ENCODE measurements at places on chromosomes 6 and 20.

DNA sequence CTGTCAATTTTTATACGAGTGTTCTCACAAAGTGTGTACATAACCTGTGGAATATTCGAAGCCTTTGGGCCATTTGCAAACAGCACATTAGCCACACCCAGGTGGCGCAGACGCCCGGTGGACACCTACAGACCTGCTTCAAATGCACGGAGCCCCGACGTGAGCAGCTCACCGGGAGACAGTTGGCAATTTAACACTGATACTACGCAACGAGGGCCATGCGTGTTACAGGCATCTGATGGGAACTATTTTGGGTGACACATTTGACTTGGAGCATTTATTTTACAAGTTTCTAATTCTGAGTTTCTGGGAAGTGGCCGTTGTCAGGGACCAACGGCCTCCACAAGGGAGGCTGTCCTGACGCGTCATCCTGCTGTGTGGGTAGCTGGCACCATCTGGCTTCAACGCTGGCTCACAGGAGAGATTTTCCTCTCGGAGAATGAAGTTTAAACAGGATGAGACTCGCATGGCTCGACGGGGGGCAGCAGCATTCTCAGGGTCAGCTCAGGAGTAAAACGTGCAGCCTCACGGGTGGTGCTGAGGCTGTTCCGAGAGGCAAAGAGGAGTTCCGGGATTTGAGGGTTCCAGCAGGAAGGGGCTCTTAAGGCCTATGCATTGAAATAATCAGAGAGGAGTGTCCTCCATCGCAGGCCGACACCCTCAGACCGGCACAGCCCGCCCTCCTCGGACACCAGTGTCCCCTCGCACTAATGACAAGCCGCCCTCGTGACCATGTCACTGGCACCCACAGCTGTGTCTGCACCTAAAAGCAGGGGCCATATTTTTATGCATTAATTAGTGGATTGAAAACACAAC, 207.4 kb downstream of the DLL1 start:
- DNase-seq = no peak

GRCh38 chr6:43454696-43455530, 435 bp downstream of the DLK2 start:
- DNase-seq = peak; percentile 92

DNA sequence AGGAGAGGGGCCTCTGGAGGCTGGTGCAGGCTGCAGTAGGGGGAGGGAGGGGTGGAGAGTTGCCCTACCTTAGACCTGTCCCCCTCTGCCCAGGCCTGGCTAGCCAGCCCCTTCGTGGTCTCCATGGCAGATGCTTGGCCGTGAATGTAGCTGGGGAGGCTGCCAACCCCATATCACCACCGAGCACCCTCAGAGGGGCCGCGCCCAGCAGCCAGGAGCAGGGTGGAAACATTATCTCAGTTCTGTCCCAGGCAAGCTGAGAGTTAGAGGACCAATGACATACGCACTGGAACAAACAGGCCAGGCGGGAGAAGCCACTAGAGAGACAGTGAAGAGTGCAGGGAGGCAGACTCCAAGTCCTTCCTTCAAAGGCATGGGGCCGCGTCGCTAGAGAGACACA, 66.5 kb downstream of the LRFN2 start:
- DNase-seq = no peak

- no peak for DNase-seq
Observed at GRCh38 chr20:51131811-51132210, 108.9 kb upstream of the KCNG1 start.

DNA sequence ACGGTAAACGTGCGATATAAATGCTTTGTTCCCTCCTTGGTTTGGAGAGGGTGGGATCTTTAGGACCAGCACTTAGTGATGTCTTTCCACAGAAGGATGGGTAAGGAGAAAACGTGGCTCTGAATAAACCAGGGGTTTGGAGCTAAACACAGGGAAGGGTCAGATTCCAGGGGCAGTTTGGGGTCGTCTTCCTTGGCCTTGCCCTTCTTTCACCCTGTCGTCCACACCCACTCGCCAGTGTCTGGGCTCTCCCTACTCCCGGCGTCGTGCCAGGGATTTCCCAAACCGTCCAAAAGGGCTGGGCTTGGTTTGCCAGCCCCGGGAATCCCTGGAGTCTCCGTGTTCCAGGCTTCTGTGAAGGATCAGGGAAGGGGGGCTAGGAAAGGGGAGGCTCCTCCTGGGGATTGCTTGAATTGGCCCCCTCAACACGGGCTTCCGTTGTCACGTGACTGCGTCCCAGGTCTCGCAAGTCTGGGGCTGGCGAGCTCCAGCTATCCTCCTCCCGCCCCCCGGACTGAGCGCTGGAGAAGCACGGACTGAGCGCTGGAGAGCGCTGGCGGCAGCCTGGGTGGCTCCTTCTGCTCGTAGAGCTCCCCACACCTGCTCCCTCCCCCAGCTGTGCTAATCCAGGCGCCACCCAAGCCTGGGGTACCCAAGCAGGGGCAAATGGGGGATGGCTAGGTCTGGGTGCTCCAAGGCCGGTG, 9.4 kb upstream of the ARMC12 start:
- peak; percentile 99 for DNase-seq

DNA sequence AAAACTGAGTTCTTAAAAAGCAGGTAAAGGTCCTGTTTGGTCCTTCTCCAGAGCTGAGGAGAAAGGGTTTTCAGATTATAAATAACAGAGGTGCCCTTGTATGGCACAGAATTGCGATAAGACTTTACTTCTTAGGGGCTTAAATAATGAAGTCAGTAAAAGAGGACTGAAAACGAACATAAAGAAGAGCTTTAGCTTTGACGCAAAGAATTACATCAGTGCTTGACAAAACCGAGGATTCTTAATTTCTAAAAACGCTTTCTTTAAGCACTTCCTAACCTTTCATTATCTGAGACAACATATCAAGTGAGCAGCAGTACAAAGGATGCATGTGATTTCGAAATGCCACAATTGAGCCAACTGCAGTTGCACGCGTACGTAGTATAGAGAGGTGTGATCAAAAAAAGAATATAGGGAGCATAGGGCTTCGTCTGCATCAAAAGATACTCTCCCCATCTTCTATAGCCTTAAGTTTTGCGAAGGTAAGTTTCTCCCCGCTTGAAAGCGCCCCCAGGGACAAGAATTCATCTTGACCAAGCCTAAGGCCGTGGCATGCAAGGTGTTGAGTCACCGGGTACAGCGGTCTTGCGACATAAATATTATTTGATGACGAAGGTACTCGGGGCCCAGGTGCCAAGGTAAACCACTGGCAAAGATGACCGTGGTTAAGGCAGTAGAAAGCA, 778 bp upstream of the LOC128125822 start:
- DNase-seq = peak; percentile 83

- no peak for DNase-seq
Observed at GRCh38 chr6:106154326-106154725, 68.2 kb downstream of the PRDM1 start.

GRCh38 chr6:23688650-23689049, 437.4 kb upstream of the NRSN1 start:
- DNase-seq = no peak

DNA sequence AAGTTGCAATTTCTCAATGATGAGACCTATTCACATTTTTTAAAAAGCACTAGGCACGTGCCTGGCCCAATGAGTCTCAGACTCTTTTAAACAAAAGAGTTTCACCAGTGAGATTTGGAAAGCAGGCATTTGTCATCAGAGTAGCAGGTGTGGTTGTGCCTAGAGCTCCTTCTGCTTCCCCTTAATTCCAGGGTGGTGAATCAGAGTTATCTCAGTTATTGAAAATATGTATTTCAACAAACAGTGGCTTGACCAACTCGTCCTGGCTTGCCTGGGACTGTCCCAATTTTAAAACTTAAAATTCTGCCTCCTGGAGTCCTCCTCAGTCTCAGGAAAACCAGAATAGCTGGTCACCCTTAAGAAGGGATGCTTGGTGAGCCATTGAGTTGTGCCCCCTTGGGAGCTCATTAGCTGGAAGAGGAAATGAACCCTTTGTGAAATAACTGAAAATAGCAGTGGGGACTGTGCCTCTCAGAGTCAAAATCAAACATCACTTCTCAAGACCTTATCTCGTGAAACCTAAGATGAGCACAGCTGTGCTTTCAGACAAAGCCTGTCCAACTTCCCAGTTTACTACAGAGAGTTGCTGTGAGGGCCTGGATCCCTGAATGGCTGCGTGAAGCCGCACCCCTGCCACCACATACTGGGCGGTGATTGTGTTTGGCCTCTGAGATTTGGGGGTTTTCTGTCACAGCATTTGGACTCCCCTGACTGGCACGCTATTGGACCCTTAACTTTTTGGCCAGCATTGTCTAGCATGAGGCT, 116.3 kb downstream of the ANKRD60 start:
- DNase-seq = no peak

- DNase-seq = peak; percentile 79
Observed at GRCh38 chr20:50919567-50919966, 11.7 kb downstream of the ADNP start.

DNA sequence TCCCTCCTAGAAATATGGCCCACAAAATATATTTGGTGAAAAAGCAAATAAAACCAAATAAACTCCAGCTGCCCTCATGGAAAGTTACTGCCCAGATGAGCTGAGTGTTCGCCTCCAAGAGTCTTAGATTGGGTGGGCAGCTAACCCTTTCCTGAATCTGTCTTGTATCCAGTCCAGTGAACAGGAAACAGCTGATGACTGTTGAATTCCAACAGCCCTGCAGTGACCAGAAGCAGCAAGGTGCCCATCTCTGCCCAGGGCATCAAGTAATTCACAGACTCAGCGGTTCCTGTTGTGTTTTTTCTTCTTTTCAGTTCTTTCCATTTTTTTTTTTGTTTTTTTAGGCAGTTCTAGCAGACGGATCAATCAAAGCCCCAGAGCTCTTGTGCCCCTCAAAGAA, 199.2 kb downstream of the UBE3D start:
- no peak for DNase-seq

DNA sequence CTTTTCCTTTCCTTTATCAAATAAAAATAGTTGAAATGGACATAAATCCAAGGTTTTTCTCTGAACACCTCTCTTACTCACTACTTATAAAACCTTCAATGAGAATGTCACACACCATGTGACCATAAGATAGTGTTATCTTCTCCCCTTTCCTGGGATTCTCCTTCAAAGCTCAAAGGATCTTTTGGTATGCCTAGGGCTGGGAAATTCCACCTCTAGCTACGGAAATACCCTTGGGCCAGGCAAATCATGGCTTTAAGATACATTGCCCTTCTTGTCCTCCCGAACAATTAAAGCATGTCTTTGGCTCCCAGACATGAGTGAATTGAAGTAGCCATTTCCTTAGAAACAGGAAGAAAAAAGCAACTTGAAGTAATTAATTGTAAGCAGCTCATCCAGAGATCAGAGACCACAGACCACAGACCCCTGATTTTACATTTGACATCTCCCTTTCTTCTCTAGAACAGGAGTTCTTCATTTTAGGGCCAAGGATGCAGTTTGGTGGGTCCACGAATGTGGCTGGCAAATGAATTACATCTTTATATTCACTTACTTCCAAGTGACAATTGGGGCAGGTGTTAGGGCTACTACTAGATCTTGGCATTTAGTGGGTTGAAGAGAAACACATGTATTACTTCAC, 4.1 kb downstream of the PLCB4 start:
- DNase-seq = no peak

- peak; percentile 96 for DNase-seq
Observed at GRCh38 chr20:49381558-49382493, 100.6 kb downstream of the KCNB1 start.

- peak; percentile 77 for DNase-seq
Observed at GRCh38 chr6:31356216-31356945, 598 bp downstream of the HLA-B start.

GRCh38 chr6:21142741-21143140, 450.8 kb upstream of the SOX4 start:
- DNase-seq = no peak

- DNase-seq = no peak
Observed at GRCh38 chr6:159727717-159728445, 575 bp downstream of the WTAP start.

GRCh38 chr6:20705741-20706140, 171.5 kb downstream of the CDKAL1 start:
- DNase-seq = no peak

DNA sequence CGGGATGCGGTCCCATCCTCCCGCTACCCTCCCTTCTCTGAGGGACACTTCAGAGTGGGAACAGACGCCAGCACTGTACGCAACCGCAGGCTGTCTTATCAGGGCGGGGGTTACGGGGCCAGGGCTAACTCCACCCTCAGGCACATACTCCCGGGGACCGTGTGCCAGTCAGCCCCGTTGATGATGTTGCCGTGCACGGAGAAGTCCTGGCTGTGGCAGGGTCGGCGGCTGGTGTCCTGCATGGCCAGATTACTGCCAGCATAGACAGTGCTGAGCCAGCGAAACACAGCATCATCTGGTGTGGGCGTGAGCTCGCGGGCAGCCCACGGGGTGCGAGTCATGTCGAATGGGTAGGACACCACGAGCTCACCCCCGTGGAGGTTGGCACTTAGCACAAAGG, 5.0 kb downstream of the CPXM1 start:
- DNase-seq = no peak

- DNase-seq = no peak
Observed at GRCh38 chr20:41047975-41048305, 19.3 kb downstream of the TOP1 start.

- peak; percentile 92 for DNase-seq
Observed at GRCh38 chr6:151325075-151326050, 66.0 kb downstream of the ZBTB2 start.
